ENCODE measurements at places on chromosomes 2 and 18.

DNA sequence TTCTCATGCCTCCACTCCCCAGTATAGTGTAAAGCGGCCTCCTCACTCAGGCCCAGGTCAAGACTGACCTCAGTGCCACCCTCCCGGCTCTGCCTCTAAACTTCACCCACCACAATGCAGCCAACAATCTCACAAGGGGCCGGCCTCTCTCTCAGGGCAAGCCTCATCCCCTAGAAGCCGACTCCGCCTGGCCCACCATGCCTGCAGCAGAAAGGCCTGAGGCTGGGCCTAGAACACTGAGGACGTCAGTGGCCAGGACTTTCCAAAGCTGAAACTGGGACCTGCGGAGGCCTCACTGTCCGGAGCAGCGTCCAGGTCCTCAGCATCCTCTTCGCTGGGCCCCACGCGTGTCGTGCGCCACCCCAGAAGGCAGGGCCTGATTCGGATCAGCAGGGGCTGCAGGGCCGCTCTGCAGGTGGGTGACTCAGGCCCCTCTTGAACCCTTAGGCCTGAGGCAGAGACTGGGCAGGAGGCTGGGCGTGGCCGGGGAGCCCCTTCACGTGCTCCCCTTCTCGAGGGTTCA, 52.9 kb downstream of the PKDCC start:
- no peak for DNase-seq

DNA sequence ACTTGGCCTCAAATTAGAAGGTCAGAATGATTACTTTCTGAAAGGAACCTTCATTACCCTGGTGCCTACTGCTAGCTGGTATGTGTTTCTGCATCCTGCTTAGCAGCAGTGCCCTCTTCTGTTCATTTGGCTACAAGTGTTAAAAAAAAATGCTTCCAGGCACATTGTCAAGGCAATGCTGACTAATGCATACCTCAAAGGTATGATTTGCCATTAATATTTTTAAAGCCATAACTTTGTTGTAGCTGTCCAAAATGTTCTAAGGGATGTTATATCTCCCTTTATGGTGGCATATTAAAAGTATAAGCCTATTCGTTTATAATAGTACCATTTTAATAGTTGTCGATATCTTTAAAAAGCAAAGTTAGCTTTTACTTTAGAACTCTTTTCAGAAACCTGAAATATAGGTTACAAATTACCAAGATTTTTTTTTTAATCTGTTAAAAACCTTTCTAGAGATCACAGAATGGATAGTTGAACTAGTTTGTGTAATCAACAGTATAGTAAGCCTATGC, 52.0 kb upstream of the FAM171B start:
- DNase-seq = peak; percentile 4

DNA sequence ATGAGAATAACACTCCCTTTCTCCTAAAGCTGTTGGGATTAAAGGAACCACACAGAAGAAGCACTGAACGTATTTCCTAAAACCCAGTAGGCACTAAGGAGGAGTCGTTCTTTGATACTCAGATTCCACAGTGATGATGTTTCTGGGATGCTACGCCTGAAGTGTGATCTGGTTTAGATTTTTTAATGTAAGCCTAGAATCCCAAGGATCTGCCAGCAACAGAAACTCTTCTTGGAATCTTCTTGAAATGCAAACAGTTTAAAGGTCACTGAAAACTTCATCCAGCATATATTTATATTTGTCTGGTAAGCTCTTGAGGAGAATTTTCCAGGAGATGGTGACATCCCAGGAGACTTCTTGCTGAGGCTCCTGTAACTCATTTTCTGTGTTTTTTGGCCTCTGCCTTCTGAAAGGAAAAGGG, 247.6 kb upstream of the TRIB2 start:
- no peak for DNase-seq

- no peak for DNase-seq
These were observed 651 bp upstream of the ZNF521 start for GRCh38 chr18:25352629-25353005.

DNA sequence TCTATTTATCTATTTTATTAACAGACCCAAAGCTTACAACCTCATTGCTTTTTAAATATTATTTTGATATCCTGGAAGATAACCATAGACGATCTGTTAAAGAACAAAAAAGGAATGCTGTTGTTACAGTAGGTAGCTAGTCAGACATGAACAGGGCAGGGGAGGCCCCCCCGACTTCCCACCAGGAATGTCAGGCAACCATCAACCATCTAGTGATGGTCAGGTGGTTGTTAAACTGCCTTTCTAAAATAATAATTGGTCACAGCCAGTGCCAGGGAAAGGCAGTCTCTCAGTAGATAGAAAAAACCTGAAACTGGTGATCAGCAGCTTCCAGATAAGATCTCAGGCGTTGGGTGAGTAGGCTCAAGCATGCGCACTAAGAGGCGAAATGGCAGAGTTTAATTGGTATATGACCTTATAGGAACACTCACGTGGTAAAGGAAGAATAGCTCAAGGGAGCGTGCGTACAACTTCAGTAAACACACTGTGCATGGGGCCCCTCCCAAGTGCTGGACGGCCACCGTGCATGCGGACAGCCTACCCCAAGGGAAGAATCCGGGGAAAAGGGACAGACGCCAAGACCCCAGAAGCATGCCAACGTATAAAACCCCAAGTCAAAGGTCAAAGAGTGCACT, 32.5 kb upstream of the CCL20 start:
- DNase-seq = no peak

DNA sequence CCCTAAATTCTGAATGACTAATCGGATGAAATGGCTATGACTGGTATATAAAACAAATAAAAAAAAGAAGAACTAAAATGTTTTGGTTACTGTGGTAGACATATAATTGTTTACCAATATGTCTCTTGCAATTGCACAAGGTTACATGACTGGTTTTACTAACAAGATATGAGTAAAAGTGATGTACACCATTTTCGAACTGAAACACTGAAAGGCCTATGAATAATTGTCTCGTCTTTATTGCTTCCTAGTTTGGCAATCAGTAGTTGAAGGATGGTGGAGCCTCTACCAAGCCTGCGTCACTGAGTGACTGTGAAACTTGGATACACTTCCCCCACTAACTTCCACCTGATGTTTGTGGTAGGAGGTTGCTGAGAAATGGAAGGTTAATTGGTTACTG, 16.5 kb downstream of the CDH19 start:
- no peak for DNase-seq

DNA sequence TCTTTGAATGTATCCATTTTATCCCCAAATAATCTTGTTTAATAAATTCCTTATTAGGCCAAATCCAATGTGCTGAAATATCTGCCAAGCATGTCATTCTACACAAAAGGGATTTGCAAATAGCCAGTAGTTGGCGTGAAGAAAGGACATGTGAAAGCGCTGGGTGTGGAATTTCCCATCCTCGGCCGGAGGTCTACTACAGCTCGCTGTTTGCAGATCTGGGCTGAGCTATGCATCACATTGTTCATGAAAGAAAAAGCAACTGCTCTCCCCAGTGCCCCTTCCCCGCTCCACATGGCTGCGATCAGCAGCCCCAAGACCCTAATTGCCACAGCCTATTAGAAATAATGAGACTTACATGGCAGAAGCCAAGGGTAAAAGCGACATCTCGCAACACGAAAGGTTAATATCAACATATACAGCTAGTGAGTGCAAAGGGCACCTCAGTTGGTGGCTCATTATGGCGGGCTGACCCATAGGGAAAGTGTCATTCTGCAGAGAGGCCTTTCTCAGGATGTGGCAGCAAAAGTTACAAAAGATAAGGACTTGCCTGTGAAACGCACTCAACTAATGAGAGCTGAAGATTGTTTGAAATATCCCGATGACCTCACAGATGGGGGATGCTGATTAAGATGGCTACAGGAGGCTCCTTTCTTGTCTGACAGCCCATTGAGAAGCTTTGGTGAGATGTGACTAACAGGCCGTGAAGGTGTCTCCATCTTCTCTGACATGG, 126.9 kb upstream of the CYP1B1 start:
- DNase-seq = no peak

DNA sequence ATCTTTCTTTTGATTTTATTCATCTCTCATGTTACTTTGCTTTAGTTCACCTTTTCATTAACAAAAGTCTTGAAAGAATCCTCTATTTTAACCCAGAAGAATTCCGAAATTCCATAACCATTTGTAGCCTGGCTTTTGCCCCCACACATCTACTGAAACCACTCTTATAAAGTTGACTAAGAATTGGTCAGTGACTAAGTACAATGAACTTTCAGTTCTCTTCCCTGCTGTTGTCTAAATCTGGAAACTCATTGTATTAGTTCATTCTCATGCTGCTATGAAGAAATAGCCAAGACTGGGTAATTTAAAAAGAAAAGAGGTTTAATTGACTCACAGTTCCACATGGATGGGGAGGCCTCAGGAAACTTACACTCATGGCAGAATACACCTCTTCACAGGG, 49.9 kb upstream of the PNPT1 start:
- DNase-seq = no peak

GRCh38 chr2:233929352-233930022, 12.3 kb downstream of the TRPM8 start:
- no peak for DNase-seq

GRCh38 chr18:6718267-6718666, 11.2 kb upstream of the ARHGAP28 start:
- DNase-seq = no peak

DNA sequence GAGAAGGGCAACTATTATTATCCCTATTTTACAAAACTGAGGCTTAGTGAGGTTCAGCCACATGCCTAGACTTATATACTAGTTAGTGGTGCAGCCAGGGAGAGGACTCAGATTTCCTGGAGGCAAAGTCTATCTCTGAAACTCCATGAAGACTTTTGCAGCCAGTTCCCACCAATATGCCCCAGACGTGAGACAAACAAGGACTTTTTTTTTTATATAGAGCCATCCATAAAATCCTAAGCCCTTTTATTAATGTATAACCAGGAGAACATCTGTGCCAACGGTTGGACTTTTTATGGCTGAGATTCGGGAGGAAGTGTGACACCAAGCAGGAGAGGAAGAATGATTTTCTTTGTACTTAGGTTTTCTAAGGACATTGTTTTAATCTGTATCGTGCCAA, 29.9 kb downstream of the LIPG start:
- no peak for DNase-seq

DNA sequence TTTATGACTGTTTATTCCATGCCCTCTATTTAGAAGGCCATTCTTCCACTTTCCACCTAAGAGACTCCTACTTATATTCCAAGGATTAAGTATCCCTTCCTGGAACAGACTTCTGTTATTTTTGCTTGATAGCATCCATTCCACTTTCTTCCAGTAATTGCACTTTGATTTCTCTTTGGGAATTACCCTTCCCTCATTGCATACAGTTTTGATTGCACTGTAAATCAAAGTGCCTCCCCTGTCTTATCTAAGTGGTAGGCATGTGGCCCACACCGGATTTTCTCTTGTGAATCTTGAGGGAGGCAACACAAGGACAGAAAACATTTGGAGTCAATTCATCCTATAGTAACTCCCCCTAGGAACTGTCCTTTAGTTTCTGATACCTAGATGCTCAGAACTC, 120.4 kb downstream of the PDE11A start:
- no peak for DNase-seq

GRCh38 chr18:33594799-33595198, 16.8 kb downstream of the ASXL3 start:
- no peak for DNase-seq

DNA sequence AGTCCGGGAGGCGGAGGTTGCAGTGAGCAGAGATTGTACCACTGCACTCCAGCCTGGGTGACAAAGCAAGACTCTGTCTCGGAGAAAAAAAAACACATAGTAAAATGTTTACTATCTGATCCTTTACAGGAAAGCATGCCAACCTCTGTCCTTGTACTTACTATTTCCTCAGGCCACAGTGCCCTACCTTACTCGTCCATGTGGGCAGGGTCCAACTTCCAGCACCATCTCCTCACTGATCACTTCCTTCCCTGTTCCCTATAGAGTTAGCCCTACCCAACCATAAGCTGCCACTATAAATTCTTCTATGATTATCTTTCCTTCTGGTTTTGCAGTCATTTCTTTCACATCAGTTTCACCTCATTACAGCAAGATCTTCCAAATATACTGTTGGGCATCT, 136.2 kb downstream of the MYO5B start:
- no peak for DNase-seq

GRCh38 chr2:191303140-191304005, 58.2 kb downstream of the MYO1B start:
- peak; percentile 65 for DNase-seq

DNA sequence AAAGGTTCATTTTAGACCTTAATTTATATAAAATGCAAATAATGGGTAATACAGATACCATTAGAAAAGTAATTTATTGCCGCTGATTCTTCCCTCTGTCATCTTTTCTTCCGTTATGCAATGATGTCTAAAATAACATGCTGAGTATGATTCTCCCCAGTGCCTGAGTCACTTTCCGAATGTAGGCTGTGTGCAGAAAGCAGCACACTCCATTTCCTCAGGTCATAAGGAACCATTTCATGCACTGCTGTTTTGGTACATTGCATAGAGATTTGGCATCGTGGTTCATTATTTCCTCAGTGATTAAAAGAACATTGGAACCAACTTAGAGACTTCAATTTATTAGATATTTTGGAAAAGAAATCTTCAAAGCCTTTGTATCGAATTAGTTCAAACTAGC, 173.5 kb downstream of the CDH2 start:
- DNase-seq = no peak

GRCh38 chr18:53629337-53629736, 595.1 kb downstream of the MBD2 start:
- no peak for DNase-seq

DNA sequence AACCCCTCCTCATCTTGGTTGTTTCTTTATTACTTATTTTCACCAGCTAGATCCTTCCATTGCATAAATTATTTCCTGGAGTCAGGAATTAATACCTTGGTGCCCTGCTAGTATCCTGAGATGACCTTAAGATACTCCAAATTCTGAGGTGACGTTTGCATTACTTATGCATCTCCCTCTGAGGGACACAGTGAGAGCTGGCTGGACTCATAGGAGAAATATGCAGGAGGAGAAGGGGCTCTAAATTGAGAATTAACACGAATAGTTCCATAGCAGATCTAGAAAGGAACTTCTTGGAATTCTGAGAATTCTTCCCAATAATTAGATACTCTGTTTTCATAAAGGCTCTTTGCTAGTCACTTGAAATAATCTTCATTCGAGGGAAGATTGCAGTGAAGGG, 310.6 kb upstream of the ZEB2 start:
- DNase-seq = no peak

DNA sequence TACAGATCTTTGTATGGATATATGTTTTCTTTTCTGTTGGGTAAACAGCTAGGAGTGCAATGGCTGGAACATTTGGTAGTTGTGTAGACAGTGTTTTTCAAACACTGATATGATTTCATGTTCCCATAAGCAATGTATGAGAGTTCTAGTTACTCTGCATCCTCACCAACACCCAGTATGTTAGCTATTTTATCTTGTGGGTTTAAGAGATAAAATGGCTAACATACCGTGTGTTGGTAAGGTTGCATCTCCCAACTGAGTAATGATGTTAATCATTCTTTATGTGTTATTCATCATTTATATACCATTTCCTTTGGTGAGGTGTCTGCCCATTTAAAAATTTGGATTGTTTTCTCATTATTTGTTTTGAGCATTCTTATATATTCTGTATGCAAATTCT, 65.7 kb downstream of the LYPD6B start:
- no peak for DNase-seq

DNA sequence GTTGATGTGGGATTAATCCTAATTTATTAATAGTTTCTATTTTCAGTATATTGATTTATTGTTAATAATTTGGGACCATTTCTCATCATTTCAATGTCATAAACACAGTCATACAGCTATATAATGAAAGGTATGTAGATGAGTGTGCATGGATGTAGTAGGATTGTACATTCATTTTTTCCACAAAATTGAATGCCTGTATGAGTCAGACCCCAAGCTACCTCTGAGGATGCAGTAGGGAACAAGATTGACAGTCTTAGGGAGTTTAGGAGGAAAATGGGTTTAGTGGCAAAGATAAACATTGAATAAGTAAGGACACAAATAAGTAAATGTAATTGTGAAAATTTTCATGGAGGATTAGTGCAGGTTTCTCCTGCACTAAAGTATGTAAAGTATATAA, 14.1 kb upstream of the TMEFF2 start:
- no peak for DNase-seq
